ENCODE measurements at places on chromosomes 16 and 17.
A peak's percentile ranks its signal among the peaks of the same experiment; 100 is the strongest.

- DNase-seq: no peak
Observed at GRCh38 chr17:21248500-21248899, 4.7 kb downstream of the NATD1 start.

GRCh38 chr17:4768298-4768697 is 3.4 kb upstream of the TM4SF5 start:
- no peak for DNase-seq

DNA sequence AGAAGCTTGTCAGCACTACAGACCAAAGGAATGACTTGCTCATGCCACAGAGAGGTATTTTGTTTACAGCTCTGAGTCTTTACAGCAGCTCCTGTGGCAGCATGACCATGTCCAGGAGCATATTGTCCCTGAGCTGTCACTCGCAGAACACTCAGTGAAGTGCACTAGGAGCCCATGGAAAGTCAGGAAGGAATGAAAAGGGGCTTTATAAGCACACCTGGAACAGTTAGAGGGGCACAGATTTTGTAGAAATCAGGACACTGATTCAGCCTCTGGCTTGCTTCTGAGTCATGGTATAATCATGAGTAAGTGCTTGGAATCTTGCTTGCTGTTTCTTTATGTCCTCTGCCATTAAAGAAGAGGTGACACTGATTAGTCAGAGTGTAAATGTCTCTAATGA is 41.0 kb downstream of the TADA2A start:
- peak; percentile 29 for DNase-seq

DNA sequence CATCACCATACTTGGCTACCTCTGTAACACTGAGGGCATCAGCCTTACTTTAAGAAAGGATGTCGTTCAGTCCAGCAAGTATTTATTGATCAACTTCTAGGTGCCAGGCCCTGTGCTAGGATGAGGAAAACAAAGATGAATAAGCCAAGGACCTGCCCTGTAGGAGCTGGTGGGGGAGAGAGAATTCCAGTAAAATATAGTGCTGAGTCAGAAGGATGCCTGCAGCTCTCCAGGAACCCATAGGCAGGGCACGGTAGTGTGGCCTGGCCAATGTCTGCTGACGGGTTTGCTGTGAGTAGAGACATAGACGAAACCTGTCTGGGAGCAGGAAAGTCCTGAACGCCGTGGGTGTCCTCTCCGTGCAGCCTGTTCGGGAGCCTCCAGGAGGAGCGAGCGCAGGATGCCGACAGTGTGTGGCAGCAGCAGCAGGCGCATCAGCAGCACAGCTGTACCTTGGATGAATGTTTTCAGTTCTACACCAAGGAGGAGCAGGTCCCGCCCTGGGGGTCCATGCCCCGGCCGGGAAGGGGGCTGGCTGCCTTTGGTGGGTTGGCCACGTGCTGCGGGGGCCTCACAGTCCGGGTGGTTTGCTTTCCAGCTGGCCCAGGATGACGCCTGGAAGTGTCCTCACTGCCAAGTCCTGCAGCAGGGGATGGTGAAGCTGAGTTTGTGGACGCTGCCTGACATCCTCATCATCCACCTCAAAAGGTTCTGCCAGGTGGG is 55.6 kb downstream of the USP43 start:
- no peak for DNase-seq

GRCh38 chr16:48448841-48449481 is 63.7 kb upstream of the SIAH1 start:
- no peak for DNase-seq

DNA sequence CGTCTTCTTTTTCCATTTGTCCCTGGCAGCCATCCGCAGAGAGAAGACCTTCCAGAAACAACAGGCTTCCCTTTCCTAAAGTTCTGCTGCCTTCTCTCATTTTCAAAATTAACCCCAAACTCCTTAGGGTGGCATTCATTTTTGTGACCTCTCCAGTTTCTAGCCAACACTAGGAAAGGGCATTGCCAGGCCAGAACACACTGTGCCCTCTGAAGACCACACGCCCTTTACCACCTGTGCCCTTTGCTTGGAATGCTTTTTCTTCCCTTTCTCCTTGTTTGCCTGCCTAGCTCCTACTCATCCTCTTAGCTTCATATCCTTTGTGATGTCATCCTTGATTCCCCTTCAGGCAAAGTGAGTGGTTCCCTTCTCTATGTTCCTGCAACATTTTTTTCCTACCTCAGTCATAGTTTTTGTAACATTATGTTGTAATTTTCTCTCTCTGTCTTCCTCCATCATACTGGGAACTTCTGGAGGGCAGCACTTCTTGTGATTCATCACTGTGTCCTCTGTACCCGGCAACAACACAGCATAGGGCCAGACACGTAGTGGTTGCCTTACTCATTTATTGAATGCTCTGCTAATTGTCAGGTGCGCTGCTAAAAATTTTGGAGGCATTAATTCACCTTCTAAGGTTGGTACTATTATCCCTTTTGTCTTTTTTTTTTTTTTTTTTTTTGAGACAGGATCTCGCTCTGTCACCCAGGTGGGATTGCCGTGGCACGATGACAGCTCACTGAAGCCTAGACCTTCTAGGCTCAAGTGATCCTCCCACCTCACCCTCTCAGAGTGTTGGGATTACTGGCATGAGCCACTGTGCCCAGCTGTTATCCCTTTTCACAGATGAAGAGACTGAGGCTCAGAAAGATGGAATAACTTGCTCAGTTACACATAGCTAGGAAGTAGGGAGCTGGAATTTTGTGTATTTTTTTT is 1.0 kb downstream of the KAT8 start:
- peak; percentile 92 for DNase-seq

GRCh38 chr17:47945529-47946508 is 4.4 kb downstream of the PNPO start:
- DNase-seq: no peak

DNA sequence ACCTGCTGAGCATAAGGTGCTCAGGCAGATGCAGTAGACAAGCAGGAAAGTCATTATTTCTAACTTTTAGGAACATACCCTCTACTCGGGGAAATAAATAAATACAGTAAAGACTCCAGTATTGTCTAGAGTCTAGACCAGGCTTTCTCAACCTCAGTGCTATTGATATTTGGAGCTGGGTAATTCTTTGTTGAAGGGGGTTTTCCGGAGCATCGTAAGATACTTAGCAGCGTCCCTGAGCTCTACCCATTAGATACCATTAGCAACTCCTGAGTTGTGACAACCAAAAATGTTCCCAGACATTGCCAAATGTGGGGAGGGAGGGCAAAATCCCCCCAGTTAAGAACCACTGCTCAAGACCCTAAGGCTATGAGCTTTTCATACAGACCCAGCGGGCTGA is 21.1 kb downstream of the EPOP start:
- DNase-seq: no peak

DNA sequence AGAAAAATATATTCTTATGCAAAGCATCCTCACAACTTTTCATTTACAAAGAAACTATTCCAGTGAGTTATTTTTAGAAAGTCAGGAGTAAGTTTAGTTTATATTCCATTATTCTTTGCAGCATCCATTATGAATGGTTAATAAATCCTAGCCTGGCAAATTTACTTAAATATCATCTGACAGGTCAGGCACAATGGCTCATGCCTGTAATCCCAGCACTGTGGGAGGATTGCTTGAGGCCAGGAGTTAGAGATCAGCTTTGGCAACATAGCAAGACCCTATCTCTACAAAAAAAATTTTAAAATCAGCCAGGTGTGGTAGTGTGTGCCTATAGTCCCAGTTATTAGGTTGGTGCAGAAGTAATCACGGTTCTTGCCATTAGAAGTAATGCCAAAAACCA is 12.9 kb downstream of the ESRP2 start:
- no peak for DNase-seq

DNA sequence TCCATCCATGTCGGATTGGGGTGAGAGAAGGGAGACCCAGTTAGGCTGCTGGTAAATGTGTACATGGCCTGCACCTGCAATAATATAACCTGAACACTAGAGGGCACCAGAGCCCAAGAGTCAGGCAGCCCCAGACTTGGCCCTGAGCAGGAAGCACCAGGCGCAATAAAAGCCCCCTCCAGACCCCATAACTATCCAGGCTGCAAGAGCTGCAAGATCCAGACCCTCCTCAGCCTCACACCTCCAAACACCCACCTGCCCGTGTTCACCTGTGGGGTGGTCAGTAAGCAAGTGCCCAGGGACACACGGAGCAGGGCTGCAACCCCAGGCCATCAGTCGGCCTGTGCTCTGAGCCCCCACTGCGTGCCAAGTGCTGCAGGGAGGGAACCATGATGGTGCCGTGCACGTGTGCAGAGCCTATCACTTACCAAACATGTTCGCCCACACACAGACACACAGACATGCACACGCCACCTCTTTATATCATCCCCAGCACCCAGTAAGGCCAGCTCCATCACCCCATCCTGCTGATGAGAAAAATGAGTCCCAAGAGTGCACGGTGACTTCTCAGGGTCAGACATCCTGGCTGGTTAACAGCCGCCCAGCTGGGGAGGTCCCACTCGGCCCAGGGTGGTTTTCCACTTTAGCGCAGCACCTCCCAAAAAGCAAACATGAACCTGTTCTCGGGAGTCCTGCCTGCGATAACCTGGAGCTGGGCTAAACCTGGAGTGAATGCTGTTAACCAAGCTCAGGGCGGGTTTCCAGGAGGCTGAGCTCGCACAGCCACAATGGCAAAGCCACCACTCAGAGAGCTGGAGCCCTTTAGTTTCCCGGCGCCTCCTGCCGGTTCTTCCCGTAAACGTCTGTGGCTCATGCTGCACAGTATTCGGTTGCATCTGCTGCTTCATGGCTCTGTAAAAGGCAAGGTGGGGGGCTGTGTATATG is 439.8 kb downstream of the SOX9 start:
- peak; percentile 65 for DNase-seq

GRCh38 chr16:84103678-84104077 is 13.1 kb downstream of the MBTPS1 start:
- DNase-seq: peak; percentile 65

DNA sequence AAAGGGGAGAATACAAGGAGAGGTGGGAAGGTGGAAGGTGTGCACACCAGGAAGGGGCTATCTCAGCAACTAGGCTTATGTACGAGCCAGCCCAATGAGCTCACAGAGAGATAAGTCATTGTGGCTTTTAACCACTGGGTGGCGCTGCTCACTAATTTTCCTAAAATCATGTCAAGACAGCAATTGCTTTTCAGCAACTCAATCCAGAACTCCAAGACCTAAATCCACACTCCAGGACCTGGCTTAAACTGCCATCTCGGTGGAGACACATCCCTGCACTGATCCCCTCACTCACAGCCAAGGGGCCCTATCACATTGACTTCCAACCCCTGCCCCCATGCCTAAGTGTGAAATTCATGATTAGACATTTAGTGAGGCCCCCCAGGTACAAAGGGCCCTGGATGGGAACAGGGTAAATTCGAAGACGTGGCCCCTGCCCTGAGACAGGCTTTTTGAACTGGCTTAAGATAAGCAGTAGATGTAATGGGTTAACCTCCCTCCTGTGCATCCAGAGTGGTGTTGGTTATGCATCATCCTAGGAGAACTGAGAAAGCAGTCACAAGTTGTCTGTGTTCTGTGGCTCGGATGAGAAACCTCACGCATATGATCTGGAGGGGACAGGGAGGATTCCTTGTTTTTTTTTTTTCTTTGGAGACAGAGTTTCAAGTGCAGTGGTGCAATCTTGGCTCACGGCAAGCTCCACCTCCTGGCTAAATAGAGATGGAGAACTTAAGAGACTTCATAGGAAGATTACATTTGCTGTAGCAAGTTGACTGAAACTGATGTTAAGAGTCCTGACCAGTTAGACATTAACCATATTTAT is 11.5 kb downstream of the CCL16 start:
- DNase-seq: peak; percentile 79

DNA sequence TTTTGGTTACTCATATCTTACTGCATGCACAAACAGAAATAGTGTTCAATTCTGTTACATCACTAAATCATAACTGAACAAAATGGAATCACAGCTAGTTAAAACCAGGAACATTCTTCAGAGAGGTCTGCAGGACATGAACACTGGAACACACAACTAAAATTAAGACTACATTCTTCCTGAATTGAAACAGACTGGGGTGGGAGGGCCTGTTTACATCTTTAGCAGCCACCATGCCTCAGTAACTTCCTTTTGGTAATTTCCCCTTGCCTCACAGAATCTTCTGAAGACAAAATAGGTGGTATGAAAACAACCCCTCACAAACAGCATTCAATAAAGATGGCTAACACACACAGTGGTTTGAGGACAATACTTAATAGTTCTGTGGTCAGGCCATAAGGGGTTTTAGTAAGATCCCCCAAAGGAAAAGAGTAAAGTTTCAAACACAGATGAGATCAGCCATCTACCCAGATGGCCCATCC is 6.5 kb downstream of the MARF1 start:
- DNase-seq: no peak

GRCh38 chr17:15431196-15431595 is 36.2 kb downstream of the CDRT4 start:
- no peak for DNase-seq

- DNase-seq: no peak
Observed at GRCh38 chr17:65147955-65148354, 10.8 kb downstream of the RGS9 start.

DNA sequence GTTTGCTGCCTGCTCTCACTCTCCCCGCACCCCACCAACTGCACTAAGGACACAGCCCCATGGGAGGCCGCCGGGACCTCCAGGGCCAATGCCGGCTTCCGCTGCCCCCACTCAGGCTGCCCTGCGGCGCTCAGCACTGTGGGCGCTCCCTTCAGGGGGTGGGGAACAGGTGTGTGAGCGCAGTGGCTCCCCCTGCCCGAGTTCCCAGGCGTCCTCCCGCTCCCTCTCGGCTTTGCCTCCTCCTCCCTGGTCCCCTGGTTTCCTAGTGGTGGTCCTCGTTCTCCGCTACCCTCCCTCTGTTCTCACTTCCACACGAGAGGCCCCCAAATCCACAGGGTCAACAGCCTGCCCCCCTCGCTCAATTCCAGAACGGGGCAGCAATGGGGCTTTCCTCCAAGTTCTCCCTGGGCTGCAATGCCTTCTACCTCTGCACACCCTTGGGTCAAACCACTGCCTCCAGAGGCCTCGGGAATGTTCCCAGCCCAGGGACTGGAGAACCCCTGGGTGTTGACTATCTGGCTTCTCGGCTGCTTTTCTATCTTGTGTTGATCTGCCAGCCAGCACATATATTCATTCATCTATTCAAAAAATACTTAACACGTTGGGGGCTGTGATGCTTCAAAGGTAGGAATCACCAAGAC is 9.9 kb downstream of the FOXJ1 start:
- no peak for DNase-seq

- DNase-seq: peak; percentile 56
Observed at GRCh38 chr17:12256380-12256995, 235.8 kb downstream of the MAP2K4 start.

- no peak for DNase-seq
Observed at GRCh38 chr16:81818568-81818896, 39.4 kb downstream of the PLCG2 start.

GRCh38 chr16:27724482-27725235 is 174.7 kb downstream of the KATNIP start:
- peak; percentile 19 for DNase-seq

- no peak for DNase-seq
Observed at GRCh38 chr16:21994856-21995465, 6.0 kb downstream of the PDZD9 start.

GRCh38 chr16:70786020-70786755 is 14.8 kb downstream of the VAC14 start:
- no peak for DNase-seq

DNA sequence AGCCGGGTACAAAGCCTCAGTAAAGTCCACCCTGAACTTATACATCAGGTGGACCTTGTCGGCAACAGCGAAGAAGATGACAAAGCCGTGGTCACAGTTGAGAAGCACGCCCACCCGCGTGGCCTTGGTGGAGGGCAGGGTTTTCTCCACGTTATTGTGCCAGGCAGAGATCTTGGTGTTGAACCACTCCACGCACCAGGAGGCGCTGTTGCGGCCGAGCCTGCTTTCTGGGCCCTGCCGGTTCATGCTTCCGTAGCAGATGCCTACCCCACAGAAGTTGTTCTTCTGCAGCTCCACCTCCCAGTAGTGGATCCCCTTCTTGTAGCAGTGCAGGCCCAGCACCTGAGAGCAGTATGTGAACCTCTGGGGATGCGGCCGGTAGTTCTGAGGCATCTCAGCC is 22.1 kb downstream of the TRIM25 start:
- no peak for DNase-seq
